ENCODE measurements at places on chromosomes 1 and 21. TPM values are rescaled to one million over a fixed set of nuclear protein-coding genes. Genes with fewer than 3 reads are reported as not detected.

DNA sequence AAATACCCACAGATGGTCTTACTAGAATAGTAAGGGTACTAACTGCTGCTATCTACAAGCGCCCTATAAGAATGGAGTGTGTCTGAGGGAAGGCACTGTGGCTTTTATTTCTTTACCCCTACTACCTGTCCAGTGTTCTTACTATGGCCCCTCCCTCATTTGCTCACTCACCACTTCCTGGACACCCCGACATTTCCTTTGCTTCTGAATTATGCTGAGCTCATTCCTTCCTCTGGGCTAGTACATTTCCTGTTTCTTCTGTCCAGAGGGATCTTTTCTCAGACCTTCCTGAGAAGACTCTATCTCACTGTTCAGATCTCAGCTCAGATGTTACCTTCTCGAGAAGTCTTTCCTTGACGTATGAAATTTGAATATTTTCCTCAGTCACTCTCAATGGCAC, 192.1 kb upstream of the DAB1 start:
- DNase-seq, result no peak

DNA sequence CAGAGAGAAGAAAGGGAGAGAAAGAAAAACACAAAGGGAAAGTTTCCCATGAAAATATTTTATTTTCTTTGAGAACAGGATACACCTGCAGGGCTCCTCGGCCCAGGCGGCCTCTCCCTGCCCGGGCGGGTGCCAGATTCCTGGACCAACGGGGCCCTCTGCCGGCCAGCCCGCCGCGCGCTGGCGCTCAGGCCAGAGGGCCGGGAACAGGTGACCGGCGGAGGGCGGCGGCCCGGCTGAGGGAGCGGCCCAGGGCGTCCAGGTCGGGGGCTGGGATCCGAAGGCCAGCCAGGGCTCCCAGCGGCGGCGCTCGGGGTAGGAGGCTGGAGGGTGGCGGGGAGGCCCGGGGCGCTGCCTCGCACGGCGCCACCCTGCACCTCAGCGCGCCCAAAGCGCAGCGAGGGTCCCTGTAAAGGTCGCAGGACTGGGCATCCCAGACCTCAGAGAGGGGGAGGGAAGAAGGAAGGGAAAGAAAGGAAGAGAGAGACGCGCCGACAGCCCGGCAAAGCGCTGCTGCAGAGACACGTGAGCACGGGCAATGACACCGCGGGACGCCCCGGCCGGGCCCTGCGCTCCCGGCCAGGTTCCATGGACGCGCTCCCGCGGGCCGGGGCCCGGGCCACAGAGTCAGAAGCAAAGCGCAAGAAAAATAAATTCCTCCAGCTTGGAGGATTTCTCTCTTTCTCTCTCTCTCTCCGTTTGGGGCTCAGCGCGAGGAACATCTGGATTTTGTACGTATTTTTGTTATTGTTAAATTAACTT, 927 bp downstream of the WNT9A start:
- DNase-seq, result peak; percentile 63

DNA sequence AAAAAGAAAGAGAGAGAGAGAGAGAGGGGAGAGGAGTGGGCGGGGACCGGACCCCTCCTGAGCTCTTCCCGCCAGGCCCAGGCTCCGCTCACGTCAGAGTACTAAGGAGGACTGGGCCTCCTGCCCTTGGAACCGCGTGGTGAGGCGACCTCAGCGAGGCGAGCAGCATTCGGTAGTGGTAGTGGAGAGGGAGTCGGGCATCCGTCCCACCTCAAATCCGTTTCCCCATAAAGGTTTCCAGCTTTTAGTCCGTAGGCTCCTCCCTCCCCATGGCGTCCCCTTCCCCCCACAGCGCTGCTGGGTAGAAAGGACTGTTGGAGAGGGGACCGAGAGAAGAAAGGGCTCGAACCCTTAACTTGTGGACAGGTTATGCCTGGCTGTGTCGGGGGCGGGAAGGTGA, 124.4 kb upstream of the BARHL2 start:
- DNase-seq, result no peak

Gene IL10RB
- 31.0 TPM for total RNA-seq

DNA sequence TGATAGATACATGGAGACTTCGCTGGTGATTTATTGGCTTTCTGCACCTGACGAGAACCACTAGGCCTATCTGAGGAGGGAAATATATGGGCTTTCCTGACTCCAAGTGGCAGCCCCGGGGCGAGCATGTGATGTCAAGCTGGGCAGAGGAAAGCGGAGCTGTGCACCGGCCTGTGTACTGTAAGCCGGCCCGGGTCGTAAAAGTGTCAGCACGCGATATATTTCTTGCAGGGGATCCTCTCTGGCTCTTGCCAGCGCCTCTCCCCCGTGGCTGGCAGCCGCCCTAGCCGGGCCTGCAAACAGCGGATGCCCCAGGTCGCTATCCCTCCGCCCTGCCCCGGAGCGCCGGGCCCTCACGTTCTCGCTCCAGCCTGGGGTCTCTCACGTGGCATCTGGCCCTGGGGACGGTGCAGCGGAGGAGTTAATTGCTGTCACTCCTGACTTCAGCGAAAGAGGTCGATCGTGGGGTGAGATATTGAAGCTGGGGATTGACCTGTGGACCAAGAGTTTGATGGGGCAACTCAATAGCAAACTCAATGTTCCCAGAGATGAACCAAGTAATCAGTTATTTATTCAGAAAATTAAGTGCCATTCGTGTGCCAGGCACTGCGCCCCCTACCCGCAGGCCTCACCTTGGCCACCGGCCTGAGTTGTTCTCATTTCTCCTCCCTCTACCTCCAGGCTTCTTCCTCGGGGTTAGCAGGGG, 41.0 kb upstream of the HAO2 start:
- DNase-seq, result peak; percentile 16

GRCh38 chr1:201939148-201939547, 7.2 kb downstream of the LMOD1 start:
- no peak for DNase-seq

Gene HES5
- not detected for total RNA-seq

- DNase-seq, result no peak
Measured at GRCh38 chr1:205344066-205344928, 12.4 kb downstream of the KLHDC8A start.

GRCh38 chr1:51740652-51741051, 123.8 kb downstream of the OSBPL9 start:
- DNase-seq, result no peak

Gene TRIM67
- total RNA-seq, result not detected

Gene KPRP
- total RNA-seq, result not detected

DNA sequence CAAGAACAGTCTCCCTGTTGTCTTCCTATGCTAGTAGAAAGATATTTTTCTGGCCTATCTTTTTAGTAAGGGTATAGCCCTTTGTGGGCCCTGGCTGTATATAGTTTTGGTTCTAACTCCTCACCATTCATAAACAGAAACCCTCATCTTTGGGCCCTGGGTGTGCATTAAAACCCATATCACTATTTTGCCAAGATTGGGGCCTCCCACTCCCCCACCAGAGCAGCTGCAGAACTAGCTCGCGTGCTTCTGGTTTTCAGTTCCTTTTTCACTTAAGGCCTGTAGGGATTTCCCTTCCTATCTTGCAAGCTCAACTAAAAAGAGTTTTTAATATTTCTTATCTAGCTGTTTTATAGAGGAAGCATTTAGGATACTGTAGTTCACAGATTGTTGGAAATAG, 106.4 kb downstream of the RGL1 start:
- no peak for DNase-seq

GRCh38 chr1:202944438-202944921, 13.6 kb downstream of the ADIPOR1 start:
- no peak for DNase-seq

GRCh38 chr1:76289692-76290091, 215.1 kb downstream of the ST6GALNAC3 start:
- DNase-seq, result no peak

GRCh38 chr1:236052232-236052993, 12.5 kb downstream of the NID1 start:
- DNase-seq, result no peak

Gene TCHH
- total RNA-seq, result 0.09 TPM

DNA sequence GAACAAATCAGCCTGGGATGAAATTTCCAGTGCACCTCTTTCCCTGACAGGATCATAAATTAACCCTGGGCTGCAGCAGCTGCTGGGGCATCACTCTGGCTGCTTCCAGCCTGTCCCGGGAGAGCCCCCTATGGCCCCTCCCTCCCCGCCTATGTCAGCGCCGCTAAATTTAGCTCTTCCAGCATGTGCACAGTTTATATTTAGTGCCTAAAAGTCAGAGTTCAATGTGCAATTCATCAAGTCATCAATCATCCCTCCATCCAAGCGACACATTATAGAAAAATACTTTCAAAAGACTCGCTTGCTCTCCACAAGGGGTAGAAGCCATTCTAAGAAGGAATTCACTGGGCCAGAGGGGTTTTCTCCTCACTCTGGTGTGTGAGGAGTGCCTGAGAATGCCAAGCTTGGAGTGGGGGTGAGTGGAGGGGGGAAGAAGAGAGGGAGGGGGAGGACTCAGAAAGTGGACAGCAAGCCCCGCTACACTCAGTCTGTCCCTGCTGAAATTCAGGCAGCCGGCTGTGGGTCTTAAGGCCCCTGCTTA, 37.4 kb downstream of the XCL1 start:
- DNase-seq, result peak; percentile 18

GRCh38 chr21:34595457-34595856, 19.5 kb downstream of the RCAN1 start:
- no peak for DNase-seq

- DNase-seq, result peak; percentile 29
Measured at GRCh38 chr1:245587435-245588115, 432.8 kb downstream of the KIF26B start.

DNA sequence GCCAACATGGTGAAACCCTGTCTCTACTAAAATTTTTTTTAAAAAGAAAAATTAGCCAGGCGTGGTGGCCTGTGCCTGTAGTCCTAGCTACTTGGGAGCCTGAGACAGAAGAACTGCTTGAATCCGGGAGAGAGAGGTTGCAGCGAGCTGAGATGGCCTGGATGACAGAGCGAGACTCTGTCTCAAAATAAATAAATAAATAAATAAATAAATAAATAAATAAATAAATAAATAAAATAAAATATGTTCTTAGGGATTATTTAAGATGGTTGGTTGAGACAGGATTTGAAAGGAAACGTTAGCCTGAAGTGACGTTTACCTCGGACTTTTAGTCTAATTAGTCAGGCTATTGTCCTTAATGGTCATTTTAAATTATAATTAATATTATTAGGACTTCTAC, 88.5 kb upstream of the CHRM3 start:
- DNase-seq, result no peak

- DNase-seq, result no peak
Measured at GRCh38 chr1:81329041-81329440, 471.7 kb upstream of the ADGRL2 start.

Gene IQCC
- 0.41 TPM for total RNA-seq

DNA sequence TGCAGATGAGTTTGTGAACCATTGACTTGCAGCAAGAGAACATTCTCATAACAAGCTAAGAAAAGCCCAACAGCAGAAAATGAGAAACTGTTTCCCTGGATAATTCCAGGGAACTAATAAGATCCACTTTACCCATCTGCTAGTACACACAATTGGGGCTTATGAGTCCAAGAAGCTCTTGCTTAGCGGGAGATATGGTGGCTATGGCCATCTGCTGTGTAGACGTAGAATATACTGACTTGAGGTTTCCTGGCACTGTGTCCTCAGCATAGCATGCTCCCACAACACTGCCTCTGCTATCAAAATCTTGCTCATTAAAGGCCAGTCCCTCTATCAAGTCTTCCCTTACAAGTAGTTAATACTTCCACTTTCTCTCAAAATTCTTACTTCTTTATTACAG, 6.8 kb upstream of the RXRG start:
- no peak for DNase-seq

Gene IFFO2
- 3.3 TPM for total RNA-seq

DNA sequence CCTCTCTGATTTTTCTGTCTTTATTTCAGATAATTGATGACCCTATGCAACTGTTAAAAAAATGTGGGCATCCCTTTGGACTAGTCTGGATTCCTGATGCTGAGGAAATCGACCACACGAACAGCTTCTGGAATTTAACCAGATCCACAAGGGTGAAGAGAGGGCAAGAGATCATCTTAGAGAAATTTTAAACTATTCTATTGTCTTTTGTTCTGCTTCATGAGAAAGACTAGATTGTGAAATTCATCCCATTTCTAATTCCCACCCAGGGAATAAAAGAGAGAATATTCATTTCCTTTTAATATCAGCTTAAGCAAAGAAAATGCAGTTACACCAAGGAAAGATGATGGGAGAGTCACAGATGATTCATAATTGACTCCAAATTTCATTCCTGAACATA, 71.8 kb downstream of the DUSP10 start:
- peak; percentile 56 for DNase-seq

Gene PTPRC
- not detected for total RNA-seq

Gene HOOK1
- not detected for total RNA-seq

Gene MPZL1
- total RNA-seq, result 112 TPM

Gene CRNN
- not detected for total RNA-seq

DNA sequence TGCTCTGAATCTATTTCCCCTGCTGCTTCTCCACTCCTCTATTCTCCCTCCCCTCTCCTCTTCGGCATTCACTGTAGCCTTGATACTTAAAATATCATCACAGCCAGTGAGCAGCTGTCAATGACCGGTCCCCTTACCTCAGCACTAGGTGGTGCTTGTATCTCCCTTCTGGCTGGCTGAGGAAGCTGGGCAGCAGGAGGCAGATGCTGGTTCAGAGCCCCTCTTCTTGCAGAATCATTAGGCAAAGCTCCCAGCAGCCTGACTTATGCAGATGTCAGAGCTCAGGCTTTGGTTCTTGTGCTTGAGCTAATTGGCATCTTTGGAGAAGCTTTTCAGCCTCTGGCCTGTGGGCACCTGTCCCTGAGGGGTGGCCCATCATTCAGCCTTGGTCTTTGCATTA, 31.9 kb upstream of the KCNA2 start:
- DNase-seq, result no peak

- DNase-seq, result no peak
Measured at GRCh38 chr1:58687516-58687915, 12.3 kb downstream of the MYSM1 start.

GRCh38 chr1:33128781-33129180, 47.8 kb downstream of the AZIN2 start:
- no peak for DNase-seq

GRCh38 chr1:99441299-99442095, 177.2 kb downstream of the PLPPR4 start:
- peak; percentile 38 for DNase-seq

DNA sequence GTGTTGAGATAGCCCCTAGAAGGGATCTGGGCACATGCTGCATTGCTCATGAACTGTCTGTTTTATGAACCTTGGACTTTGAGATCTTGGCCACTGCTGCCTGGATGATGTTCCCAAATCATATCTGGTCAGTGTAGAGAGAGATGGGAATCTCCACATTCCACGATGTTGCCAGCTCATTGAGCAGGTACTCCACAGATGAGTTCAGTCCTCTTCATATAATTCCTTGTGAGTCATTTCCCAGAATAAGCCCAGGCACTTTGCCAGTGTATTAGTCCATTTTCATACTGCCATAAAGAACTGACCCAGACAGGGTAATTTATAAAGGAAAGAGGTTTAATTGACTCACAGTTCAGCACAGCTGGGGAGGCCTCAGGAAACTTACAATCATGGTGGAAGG, 254.0 kb upstream of the RUNX1 start:
- peak; percentile 84 for DNase-seq

DNA sequence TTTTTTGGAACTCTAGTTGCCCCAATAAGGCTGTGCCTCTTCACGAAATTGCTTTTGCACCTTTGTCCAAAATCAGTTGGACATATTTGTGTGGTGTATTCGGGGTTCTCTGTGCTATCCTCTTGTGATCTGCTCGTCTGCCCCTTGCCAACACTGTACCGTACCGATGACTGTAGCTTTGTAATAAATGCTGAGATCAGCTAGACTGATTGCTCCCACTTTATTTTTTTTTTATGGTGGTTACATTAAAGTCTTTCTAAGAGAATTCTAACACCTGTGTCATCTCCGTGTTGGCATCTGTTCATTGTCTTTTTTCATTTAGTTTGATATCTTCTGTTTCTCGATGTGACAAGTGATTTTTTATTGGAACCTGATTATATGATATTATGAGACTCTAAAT, 94.1 kb downstream of the ADARB1 start:
- DNase-seq, result no peak

Gene MROH7
- total RNA-seq, result 0.27 TPM

Gene SDC3
- total RNA-seq, result 26.8 TPM
